T-helper 2 cell (primary cell): ENCODE measurements at places on chromosomes 6 and 20.

DNA sequence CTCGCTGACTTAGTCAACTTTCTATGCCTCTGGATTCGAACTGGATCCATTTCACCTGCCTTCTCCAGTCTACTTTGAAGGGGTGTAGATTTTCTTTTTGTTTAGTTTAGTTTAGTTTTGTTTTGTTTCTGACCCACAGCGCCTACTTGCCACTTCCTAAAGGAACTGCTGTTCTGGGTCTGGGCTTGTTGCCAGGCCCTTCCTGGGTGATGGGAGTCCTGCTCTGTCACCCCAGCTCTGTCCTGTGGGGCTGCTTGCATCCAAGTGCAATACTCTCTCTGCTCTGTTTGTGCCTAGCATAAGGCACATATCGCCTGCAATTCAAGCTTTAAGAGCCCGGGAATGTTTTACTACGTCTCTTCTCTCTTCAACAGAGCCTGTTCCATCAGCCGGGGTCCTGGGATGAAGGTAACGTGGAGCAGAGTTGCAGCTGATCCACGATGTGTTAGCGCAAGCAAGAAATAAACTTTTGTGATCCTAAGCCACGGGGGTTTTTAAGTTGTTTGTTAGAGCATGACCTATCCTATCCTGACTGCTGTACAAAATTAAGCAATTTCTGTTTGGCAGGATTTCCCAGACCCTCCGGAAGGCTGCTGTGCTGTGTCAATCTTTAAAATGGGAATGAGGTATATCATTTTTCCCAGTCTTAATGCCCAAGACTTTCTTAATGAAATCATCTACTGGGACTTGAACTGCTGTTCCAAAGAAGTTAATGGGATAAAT lies 30.9 kb upstream of the TAGAP start:
- DNase-seq = no peak

- no peak for DNase-seq
Measured at GRCh38 chr6:82651845-82652335, 288.3 kb downstream of the TPBG start.

- DNase-seq = no peak
Measured at GRCh38 chr20:36736451-36737182, 9.3 kb downstream of the NDRG3 start.

- DNase-seq = no peak
Measured at GRCh38 chr6:87723170-87724078, 21.4 kb upstream of the AKIRIN2 start.

GRCh38 chr20:3749689-3750531 lies 17.4 kb downstream of the HSPA12B start:
- DNase-seq = no peak

DNA sequence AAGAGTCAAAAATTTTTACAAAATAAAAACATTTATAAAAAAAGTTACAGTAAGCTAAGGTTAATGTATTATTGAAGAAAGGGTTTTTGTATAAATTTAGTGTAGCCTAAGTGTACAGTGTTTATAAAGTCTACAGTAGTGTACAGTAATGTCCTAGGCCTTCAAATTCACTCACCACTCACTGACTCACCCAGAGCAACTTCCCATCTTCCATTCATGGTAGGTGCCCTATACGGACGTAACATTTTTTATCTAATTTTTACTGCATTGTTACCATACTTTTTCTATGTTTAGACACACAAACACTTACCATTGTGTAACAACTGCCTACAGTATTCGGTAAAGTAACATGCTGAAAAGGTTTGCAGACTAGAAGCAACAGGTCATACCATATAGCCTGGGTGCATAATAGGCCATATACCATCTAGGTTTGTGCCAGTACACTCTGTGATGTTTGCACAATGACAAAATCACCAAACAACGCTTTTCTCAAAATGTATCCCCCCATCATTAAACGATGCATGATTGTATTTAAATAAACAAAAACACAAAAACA lies 6.0 kb downstream of the MTFR2 start:
- no peak for DNase-seq

DNA sequence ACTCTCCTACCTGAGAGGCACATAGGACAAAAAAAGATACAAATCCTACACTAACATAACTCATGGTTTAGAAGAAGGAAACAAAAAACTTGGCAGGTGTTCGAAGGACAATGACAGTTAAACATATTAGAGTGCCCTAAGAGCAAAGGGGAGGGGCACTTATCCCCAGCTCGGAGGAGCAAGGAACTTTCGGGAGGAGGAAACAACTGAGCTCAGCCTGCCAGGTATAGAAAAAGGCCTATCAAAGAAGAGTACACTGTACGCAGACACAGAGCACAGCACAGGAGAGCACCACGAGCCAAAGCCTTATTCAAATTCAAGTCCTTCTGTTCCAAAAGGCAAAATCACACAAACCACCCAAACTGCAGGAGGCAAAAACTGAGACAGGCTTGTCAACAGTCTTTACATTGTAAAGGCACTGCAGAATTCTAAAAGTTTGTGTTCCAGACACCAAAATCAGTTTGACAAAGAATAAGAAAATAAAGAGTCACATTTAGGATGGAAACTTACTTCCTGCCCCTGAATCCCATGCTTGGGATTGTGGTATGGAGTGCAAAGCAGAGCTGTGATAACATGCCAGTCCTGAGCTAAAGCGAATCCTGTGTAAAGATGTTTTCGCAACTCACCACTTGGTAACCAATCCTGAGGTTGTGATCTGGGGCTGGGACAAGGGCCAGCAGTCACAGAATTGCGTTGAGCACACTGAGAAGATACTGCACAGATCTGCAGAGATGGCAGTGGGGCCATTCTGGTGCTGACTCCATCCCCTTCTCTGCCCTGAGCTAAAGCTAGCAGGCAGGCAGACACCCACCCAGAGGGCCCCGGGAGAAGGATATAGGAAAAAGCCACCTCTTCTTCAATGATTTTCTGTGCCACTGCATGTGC lies 108.6 kb downstream of the CHD6 start:
- DNase-seq = no peak

GRCh38 chr6:21984561-21984960 lies 312.3 kb downstream of the PRL start:
- no peak for DNase-seq

- DNase-seq = no peak
Measured at GRCh38 chr20:49916146-49917002, 1.0 kb upstream of the SPATA2 start.

DNA sequence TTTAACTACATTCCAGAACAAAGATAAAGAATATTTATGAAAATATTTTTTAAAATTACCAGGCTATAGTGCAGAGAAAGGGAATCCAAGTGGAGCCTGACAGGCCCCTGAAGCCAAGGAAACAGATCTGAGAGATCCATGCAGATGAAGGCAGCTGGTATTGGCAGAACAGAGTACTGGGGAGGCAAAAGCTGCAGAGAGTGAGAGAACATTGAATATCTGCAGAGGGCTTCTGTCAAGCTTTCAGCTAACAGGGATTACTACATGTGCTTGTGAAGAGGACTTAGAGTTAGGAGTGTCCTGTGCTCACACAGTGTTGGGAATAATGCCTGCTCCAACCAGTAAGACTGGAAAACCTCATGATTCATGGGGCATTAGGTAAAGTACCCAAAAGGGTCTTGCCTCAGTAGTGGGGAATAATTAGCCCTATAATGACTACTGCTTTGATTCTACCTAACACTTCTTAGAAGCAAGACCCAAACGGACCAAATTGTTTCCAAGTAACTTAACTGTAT lies 657.2 kb downstream of the DHX35 start:
- DNase-seq = no peak

DNA sequence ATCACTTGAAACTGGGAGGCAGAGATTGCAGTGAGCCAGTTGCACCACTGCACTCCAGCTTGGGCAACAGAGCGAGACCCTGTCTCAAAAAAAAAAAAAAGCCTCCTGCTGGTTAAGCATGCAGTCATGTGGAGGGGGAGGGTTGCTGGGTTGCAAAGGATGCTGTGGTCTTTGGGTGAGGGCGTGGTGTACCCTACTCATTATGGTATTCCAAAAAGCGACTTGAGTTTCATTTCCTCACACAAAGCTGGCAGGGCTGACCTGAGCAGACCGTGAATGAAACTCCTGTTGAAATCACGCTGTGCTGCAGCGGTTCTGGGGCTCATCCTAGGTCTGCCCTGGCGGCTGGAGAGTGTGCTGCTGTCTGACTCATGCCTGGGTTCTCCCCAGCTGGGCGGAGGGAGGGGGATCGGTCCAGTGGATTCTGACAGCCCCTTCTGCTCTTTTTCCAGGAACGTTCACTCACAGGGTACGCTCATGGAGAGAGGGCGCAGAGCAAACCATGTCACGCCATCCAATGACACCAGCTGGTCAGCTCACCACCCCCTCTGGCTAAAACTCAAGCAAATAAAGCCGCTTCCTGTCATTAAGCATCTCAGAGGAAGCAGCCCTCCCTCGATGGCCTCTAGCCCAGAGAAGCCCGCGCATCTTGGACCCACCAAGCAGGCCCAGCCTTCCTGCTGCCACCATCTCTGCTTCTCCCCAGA lies 166.2 kb downstream of the SCML4 start:
- no peak for DNase-seq

DNA sequence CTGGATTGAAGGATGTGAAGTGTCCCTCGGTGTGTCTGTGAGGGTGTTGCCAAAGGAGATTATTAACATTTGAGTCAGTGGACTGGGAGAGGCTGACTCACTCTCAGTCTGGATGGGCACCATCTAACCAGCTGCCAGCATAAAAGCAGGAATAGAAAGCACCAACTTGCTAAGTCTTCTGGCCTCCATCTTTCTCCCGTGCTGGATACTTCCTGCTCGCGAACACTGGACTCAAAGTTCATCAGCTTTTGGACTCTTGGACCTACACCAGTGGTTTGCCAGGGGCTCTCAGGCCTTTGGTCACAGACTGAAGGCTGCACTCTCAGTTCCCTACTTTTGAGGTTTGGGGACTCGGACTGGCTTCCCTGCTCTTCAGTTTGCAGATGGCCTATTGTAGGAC lies 220.3 kb upstream of the LRFN2 start:
- no peak for DNase-seq

DNA sequence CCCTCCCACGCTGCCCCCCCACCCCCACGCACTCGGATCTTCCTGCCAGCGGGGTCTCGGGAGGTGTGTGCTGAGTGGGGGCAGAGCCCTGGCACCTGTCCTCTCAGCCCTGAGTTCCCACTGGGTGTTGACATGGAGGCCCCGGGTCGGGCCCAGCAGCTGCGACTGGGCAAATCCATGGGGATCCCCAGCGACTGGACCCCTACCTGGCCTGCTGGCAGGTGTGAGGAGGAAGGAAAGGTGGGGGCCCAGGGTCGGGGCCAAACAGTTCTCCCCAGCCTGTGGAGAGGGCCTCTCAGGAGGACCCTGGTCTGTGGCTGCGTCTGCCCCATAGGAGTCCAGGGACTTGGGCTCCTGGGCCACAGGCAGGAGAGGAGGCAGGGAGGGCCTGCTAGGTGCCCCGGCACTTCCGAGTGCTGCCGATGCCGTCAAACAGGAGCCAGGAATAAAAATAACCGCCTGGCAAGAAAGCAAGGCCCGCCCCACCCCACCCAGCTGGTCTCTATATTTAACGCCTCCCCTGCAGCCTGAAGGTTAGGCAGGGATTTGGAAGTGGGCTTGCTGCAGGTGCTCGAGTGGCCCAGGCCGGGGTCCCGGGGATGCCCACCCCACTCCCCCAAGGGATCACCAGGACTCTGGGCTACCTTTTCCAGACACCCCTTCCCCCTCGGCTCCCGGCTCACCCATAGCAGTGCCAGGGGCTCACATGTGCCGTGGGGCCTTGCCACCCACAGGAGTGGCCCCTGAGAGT lies 1.4 kb upstream of the EEF1A2 start:
- DNase-seq = no peak

GRCh38 chr20:61895016-61895415 lies 170.7 kb downstream of the TAF4 start:
- DNase-seq = no peak

DNA sequence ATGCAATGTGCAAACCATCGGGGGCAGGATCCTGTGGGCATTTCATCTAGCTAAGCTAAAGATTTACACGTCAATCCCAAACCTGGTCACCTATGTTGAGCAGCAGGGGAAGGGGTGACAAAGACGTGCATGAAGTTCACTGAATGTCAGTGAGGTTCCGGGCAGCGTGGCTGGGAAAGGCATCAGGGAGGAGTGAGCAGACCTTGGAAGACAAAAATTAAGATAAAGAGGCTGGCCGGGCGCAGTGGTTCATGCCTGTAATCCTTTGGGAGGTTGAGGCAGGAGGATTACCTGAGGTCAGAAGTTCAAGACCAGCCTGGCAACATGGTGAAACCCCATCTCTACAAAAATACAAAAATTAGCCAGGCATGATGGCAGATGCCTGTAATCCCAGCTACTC lies 126.1 kb downstream of the PREX1 start:
- no peak for DNase-seq

DNA sequence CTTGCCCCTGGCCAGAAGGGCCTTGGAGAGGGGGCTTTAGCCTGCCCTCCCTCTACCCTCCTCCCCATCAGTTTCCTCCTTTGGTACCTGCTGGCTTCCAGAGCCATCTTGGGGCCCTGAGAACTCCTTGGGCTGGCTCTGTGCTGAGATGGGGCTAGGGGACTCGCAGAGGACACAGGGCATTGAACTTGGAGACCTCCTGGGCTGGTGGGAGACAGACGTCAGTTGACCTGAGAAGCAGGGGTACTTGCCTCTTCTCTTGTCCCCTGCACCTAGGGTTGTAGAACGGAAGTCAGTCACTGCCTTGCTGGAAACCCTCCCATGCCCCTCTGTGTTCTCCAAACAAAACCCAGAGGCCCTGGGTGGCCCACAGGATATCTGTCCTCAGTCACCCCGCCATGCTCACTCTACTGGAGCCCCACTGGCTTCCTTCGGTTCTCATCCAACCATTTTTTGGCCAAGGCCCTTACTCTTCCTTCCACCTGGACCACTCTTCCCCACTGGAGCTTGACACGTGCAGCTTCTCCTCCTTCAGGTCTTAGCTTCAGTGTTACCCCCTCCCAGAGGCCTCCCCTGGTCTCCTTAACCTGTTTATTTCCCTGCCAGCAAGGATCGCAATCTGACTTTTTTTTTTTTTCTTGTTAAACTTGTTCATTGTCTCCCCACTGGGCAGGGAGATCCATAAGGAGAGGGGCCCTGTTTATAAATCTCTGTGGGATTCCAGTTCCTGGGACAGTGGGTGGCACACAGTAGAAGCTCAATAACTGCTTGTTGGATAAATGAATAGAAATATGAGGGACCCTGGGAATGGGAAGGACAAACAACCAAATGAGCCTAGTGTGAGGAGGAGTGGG lies 971 bp downstream of the RBCK1 start:
- DNase-seq = no peak
